ENCODE measurements at places on chromosomes 7 and 10.

DNA sequence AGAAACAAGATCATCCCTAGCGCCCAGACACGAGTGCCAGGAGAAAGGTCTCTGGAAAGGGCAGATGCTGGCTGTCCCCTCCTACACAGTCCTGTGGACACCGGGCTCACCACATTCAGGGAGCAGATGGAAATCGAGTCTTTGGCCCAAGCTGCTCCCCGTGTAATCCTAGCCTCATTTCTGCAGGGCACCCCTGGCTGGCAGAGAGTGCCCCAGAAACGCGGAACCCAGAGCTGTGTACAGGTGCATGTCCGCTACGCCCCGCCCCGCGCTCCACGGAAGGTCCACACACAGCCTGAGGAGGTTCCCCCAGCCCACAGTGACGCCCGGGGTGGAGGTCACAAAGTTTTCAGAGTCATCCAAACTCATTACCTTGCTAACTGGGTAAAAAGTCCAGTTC, 202.8 kb downstream of the MAD1L1 start:
- DNase-seq = no peak

DNA sequence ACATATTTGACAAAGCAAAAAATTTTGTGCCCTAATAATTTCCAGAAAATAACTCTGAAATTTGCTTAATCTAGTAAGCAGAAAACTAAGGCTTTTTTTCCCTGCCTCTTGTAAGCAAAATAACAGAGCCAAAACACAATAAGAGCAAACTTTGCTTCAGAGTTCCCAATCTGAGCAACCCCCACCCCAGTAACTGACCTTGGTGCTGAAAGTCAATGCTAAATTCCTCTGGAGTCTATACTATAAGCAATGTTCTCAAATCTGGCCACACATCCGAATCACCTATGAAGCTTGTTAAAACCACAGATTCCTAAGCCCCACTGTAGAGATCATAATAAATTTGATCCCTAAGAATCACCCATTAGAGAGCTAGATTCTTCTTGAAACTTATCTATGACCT, 150.5 kb downstream of the ELAPOR2 start:
- no peak for DNase-seq

- DNase-seq = no peak
Measured at GRCh38 chr10:18699849-18700840, 40.9 kb downstream of the ARL5B start.

DNA sequence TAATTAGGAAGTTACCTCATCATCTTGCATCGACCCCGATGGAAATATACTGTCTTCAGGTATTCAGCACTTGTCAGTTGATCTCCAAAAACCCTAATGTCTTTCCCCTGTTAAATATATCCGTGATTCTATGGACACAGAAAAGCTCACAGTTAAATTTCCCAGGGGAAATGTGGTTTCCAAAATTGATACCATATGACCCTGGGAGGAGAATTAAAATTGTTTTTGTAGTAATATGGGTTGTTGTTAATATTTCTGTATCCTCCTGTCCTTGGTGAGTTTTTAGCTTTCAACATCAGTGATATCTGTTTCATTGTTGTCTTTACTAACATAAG, 132.1 kb downstream of the CELF2 start:
- no peak for DNase-seq

GRCh38 chr7:150378115-150378852, 846 bp upstream of the ZNF775 start:
- no peak for DNase-seq

DNA sequence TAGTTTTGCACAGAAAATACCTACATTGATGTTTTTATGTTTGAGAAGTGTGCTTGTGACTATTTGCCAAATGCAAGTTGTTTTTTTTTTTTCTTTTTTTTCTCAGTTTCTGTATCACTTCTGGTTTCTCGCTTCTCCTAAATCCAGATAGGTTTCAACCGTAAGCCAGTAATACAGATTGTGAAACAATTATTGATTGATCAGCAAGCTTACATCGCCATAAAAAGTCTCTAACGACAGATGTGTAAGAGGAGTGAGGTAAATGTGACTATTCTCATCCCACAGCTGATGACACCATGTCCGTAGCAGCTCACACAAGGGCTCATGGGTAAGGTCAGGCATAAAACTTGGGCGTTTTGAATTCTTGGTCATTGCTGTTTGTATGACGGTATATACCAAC, 202.8 kb upstream of the AKR1E2 start:
- no peak for DNase-seq

DNA sequence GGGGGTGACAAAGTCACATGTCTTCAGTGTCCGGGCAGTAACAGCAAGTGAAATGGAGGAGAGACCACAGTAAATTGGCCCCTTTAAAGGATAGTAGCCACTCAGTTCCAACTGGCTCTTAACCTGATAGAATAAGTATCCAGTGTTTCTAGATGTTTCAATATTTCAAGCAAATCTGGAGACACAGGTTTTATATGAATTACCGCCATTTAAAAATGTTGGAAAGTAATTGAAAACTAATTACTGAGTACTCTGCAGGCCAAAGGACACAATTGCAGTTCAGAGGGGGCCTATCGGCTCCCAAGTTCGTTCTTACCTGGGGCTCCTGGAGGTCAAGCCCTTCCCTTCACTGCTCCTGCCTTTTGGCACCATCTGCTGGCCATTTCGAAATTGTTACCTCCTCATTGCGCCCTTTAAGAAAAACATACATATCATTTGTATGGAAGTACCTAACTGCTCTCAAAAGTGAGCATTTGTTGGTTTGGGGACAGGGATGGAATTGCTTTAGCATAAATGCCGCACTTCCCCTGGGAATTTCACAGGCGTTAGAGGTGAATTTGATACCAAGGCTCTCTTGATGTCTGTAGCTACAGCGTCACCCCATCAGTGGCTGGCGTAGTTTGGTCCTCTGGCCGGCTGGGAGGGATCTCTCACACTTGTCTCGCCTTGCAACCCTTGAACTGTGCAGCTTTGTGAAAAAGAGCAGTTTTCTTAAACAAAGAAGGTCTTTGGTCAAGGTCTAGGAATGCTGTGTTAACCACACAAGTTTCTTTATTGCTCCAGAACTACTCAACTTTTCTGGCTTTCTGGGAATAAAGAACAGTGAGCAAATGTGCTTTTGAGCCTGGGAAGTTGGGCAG, 220.0 kb downstream of the ARHGAP21 start:
- no peak for DNase-seq

DNA sequence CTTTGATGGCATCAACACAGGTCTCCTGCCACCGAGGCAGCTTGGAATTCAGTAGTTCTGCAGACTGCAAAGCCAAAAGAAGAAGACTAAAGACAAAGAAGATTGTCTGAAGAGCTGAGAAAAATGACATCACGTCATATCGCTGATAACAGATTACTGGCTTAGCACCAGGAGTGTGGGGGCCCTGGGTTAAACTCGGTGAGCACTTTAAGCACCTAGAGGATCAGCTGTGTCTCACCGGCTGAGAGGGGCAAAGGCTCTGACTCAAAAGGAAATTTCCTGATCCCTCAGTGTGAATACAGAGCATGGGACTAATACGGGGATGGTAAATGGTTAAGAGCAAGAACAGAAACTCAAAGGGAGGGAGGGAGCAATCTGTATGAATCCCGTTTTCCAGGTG, 30.7 kb downstream of the BRI3 start:
- no peak for DNase-seq

GRCh38 chr10:54139819-54140428, 661.1 kb downstream of the PCDH15 start:
- DNase-seq = no peak

GRCh38 chr10:4083509-4084003, 298.5 kb upstream of the KLF6 start:
- no peak for DNase-seq

- no peak for DNase-seq
Measured at GRCh38 chr10:84329986-84330651, 1.7 kb downstream of the CCSER2 start.

DNA sequence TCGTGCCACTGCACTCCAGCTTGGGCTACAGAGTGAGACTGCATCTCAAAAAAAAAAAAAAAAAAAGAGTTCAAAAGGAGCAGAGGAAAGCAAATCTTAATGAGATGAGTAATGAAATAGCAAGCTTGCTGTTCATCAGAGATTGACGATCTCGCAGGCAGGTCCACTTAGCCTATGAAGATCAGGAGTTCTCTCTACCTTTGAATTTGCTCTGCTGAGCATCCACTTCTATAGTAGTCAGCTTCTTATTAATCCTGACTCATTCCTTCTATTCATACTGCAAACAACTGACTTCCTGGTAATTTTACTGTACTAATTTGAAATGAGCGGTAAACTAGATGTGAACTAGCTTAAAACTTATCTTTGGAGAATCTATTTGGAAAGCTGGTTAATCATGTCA, 1014.6 kb downstream of the GATA3 start:
- peak; percentile 30 for DNase-seq

DNA sequence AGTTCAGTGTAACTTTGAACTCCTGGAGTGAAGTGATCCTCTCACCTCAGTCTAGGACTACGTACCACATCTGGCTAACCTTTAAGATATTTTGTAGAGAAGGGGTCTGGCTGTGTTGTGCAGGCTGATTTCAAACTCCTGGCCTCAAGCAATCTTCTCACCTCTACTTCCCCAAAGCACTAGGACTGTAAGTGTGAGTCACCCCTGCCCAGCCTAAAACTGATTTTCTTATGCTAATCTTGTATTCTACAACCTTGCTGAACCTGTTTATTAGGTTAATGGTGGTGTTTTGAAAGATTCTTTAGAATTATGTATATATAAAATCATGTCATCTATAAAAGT, 58.0 kb downstream of the LCOR start:
- no peak for DNase-seq

- DNase-seq = no peak
Measured at GRCh38 chr10:74645692-74646091, 180.7 kb upstream of the KAT6B start.

- DNase-seq = no peak
Measured at GRCh38 chr10:101091546-101092290, 29.9 kb downstream of the KAZALD1 start.

DNA sequence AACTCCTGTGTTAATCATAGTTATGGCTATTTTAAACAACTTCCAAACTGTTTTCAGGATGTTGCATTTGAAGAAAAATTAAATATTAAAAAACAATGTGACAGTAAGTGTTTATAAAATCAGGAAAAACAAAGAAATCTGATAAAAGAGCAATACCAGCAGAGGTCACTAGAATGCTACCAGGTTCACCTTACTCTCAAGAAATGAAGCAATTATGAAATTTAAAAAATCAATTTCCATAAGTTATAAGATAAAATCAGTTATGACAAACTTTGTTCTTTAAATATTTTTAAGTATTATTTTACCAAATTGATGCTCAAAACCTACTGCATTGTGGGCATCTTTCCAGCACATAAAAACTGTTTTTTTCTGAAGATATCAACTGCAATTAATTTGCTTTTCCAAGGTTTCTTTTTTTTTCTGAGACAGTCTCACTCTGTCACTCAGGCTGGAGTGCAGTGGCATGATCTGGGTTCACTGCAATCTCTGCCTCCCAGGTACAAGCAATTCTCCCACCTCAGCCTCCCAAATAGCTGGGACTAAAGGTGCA, 50.7 kb upstream of the RHEB start:
- DNase-seq = no peak

DNA sequence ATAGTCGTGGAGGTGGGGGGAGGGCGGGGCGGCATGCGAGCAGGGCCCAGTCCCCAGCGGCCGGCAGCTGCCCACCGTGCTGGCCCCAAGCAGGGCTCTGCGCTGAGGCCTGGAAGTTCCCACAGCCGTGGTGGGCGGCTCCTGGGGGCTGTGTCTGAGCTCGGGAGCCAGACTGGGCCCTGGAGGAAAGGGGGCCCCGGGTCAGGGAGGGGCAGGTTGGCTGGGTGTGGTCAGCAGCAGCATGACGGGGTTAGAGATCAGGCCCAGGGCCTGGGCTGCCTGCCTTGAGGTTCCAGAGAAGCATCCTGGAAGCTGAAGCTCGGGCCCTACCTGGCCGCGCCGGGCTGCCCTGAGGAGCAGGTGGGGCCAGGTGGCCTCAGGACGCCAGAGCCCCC, 22.1 kb downstream of the GET4 start:
- DNase-seq = no peak

- DNase-seq = no peak
Measured at GRCh38 chr7:14137676-14138075, 148.2 kb upstream of the ETV1 start.

DNA sequence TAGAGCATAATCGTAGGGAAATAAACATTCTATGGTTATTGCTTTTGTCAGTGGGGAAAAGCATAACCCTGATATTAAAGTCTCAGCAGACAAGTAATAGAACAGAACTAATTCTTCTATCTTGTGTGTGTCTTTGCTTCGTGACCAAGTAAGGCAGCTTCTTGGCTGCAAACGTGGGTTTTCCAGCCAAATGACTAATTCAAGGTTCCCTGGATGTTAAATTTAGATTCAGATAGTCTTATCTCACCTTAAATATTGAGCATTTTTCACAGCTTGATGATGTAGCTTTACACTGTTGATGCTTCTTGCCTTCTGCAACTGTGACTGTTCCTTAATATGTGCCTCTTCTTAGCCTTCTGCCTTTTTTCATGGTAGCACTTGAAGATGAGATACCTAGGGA, 113.0 kb downstream of the EXOC4 start:
- DNase-seq = no peak

DNA sequence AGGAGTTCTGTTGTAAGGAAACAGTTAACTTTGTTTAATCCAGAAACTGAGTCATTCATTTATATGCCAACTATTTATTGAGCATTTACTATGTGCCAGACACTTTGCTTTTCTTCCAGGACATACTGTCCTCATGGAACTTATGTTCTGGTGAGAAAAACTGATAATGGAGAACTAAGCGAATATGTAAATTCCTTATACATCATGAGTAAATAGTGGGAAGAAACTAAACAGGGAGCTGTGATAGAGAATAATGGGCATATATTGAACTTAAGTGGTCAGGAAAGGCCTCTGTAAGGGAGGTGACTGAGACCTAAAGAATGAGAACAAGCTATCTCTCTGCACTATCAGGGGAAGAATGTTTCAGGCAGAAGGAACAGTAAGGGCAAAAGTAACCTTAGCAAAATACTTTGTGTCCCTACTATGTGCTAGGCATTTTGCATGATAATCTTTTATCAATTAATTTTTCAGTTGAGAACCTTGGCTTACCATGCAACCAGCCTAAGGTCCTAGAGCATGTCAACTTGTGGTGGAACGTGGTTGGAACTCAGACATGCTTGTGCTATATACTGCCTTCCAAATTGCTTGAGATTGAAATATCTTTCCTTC, 45.4 kb downstream of the ST7 start:
- DNase-seq = no peak

GRCh38 chr7:21011153-21011552, 224.5 kb upstream of the SP8 start:
- DNase-seq = no peak

DNA sequence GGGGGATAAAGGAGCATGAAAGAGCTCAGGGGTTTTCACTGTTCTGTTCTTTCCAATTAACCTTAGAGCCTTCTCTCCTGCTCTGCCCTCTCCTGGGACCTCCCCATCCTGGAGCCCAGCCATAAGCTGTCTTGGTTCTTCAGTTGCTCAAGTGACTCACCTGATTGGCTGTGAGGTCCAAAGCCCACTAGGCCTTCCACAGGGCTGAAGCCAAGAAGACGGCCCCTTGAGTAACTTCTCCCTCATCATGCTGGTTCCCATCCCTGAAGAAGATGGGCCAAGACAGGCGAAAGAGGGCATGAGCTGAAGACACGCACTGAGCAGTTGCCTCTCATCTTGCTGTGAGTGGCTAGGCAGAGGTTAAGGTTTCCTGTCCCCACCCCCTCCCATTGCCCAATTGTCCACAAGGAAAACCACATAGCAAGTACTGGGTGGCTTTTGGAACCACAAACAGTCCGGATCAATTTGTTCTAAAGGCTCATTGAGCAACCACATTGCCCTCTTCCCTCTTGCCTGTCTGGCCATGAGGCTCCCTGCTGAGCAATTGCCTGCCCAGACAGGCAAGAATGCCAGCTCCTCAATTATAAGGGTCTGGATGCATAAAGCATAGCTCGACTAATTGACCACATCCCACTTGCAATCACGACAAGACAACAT, 43.9 kb upstream of the GPAM start:
- no peak for DNase-seq

Data from T1000 (cell line).